ENCODE measurements at places on chromosomes 5 and 9.

DNA sequence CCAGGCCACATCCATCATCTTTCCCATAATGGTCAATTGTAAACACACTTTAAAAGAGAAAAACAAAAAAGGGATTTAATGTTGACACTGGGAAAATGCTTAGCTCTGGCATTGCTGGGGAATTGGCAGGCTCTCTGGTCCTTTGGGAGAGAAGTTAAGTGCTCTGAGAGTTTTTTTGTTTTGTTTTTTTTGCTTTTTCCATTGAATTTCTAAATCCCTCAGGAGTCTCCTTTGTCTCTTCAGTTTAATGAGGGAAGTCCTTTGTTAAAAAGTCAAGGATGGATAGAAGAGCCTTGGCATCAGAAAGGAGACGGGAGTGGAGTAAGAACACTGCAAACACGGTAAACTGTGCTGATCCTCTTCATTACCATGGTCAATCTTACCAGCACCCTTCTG lies 7.1 kb upstream of the HAND1 start:
- DNase-seq: no peak

DNA sequence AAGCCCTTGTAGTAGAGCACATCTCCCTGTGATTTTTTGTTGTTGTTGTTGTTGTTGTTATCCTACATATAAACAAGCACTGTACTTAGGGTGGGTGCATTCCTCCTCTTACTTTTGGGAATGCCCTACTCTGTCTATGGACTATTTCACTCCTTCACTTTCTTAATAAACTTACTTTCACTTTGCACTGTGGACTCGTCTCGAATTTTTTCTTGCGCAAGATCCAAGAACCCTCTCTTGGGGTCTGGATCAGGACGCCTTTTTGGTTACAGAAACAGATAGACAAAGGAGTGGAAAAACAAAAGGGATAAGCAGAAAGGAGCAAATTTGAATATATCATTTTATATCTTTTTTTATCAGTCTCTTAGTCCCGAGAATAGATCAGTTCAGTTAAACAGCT lies 14.4 kb upstream of the PAIP1 start:
- DNase-seq: no peak

DNA sequence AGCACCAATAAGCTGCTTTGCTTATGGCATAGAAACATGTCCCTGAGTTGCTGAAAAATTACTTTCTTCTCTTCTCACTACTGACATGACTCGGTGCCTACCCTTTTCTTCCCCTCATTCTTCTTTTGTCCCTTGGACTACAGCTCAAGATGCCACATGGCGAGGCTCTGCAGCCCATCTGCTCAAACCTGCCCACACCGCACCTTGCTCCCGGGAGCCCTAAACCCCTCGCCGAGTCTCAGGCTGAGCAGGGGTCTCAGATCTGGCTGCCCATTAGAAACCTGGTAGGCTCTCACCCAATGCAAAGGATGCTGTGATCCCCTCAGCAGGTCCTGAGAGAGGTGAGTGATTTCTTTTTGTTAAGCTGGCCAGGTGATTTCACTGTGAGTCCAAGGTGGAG lies 251.7 kb upstream of the IRX1 start:
- DNase-seq: no peak

DNA sequence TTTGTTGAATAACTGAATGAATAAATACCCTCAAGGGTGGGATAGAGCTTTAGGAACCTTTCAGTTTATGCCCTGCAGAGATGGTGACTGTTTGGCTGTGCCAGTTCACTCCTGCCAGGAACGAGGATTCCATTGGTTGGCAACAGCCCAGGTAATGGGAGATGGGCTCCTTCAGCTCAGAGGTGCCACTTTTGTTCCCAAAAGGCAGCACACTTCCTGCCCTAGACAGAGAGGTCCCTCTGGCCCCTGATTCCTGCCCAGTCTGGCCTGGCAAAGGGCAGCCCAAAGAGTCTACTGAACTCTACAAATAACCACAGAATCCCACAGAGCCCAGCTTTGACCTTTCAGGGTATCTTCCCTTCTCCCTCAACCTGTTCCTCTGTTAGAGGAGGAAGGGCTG lies 1.6 kb downstream of the C9orf152 start:
- DNase-seq: no peak

DNA sequence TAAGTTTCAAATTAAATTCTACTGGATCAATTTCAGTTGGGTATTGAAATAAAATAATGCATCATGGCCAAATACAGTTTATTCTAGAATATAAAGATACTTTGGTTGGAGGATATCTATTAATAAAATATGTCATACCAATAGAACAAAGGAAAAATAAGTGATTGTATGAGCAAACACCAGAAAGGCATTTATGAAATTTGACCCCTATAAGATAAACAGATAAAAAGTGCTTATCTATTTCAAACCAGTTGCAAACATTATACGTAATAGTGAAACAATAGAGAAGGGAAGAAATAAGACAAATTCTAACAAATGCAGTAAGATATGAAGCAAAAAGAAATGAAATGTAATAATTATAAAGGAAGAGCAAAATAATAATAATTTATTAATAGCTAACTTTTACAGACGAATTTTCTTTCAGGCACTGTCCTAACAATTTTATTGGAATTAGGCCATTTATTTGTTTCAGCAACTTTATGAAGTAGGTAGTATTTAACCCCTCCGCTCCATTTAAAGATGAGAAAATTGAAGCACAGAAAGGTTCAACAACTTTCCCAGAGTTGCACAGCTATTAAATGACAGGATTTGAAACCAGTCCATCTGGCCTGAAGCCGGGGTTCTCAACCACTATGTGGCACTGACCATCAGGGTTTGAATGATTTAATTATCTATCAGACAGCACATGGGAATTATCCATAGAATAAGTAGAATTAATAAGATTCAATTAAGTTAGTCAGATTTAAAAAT lies 20.8 kb downstream of the ANKRD55 start:
- DNase-seq: no peak

DNA sequence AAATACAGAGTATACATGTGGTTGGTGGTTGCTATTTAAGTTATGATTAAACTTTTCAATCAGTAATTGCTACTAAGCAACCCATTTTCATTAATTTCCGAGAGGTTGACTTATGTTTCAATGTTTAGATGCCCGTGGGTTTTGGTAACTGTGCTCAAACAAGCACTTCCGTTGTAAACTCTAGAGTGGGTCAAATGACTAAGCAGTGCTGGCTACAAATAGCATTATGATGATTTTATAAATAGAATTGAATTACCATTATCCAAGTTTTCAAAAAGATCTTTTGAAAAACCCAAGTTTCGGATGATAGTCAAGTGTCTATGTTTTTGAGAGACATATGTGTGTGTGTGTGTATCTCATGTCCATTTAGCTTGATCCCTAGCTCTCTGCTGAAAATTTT lies 2369.4 kb upstream of the ACO1 start:
- no peak for DNase-seq

Data from effector memory CD4-positive, alpha-beta T cell (primary cell).